Right lung (tissue), 10 donors: ENCODE measurements at places on chromosomes 5 and 9. TPM values are rescaled to one million over a fixed set of nuclear protein-coding genes. Genes with fewer than 3 reads are reported as not detected.
A peak's percentile ranks its signal among the peaks of the same experiment; 100 is the strongest.

Gene SLC34A3
- polyA plus RNA-seq = 1.2 TPM

Gene MAP1B
- 15.7 TPM for polyA plus RNA-seq

Gene GCNT1
- 3.8 TPM for polyA plus RNA-seq

GRCh38 chr5:83265318-83265717 is 188.0 kb downstream of the XRCC4 start:
- DNase-seq = no peak

DNA sequence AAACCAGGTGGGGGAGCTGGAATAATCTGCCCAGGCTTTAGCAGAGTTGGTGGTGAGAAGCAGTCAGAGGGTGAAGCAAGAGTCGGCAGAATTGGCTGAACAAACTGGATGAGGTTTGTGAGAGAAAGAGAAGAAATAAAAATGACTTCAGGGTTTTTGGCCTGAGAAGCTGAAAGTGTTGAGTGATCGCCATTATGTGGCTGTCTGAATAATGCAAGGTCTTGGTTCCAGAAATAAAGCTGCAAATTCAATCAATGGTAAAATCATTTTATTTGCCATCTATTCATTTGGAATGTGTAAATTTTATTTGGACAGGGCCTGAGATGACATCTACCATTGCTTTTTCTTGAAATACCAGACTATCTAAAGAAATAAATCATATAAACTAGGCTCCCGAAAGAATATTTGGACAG is 50.4 kb upstream of the DAB2 start:
- DNase-seq = no peak

DNA sequence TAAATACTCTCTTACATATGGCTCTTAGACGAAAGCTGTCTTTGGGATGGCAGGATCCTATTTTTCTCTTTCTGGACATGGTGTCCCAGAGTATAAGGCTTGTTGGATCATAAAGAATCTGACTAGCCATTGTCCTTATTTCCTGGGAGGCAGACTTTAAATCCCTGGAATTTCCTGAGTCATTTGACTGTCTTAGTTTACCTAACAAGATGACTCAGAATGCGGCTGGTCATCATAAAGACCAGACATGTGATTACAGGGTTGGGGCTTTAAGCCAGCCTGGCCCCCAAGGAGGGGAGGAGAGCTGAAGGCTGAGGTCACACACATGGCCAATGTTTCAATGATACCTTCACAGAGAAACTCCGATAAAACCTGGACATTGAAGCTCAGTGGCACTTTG is 37.2 kb downstream of the FAM240B start:
- DNase-seq = no peak

DNA sequence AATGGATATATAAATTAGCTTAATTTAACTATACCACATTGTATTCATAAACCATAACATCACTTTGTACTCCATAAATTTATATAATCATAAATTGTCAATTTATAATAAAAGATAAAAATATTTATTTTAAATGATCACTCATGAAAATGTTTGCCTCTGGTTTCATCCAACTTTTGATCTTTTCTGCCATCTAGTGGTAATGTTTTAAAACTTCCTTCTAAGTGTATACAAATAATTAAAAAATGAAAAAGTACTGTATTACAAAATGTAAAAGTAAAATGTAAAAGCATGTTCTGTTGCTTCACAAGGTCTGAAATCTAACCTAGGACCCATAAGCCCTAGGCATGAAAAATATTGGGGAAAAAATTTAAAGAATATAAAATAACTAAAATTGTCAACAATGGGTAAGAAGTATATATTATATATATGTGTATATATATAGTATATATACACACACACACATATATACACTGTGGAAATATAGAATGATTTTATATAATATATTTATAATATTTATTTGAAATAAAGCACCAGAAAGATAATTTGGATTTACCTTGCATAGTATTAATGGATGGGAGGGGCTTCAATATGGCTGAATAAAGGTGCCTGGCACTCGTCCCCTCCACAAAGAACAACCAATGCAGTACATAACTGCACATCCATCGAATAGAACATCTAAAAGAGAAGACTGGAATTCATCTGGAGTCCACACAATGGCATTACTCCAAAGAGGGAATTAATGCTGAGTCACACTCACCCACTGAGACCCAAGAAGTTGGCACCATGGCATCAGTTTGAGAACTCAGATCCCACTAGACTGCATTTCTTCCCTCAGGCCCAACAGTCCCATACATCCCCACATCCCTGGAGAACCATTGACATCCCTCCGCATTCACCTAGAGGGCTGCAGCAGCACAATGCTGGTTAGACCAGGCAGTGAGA is 32.5 kb downstream of the ANXA1 start:
- no peak for DNase-seq

DNA sequence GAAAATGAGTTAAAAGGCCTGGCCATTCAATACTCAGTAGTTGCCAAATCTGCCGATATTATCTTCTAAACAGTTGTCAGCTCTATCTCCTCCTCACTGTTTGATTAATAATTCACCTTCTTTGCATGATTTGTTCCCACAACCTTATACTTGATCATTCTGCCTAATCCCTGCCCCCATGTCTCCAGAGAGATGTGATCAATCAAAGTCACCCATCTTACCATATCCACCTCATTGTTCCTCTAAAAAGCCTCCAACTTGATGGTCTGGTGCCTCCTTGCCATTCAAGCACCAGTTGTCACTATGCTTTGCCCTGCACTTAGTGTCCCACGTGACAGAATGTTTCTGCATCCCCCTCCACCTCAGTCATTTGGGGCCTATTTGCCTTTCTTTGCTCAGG is 41.3 kb downstream of the KIAA1958 start:
- no peak for DNase-seq

GRCh38 chr9:76542360-76542759 is 83.4 kb downstream of the GCNT1 start:
- DNase-seq = no peak

- no peak for DNase-seq
These were observed 18.6 kb downstream of the BRD3 start for GRCh38 chr9:134049236-134049635.

DNA sequence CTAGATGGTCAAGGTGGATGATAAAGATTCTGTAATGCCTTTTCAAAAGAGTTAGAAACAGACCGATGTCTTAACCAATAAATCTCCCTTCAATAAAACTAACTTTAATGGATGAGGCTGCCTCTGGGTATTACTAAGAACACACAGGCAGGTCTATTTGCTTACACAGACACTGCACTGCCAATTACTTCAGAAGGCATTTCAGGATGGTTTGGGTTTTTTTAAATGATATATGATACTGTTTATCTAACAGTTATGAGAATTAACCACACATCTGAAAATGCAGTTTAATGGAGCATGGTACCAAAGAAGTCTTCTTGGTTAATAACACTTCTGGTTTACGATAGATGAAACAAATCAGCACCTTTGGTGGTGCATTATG is 367.9 kb upstream of the GRAMD2B start:
- DNase-seq = no peak

- DNase-seq = no peak
These were observed 90.7 kb downstream of the PTCH1 start for GRCh38 chr9:95425910-95426551.

DNA sequence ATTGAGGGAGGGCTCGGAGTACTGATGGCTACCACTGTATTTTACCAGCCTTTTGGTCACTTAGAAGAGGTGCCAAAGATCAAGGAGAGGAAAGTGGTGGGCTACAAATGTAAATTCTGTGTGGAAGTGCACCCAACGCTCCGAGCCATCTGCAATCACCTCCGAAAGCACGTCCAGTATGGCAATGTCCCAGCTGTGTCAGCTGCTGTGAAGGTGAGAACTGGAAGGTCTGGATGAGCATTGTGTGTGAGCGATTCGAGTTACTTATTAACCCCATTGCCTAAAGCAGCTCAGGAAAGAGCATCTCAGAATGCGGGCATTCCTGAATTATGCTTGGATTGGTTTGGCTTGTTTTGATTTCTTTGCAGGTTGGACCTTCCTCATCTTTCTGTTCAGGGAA is 67.5 kb downstream of the ZNF462 start:
- no peak for DNase-seq

GRCh38 chr5:154221371-154221896 is 30.9 kb downstream of the GALNT10 start:
- peak; percentile 45 for DNase-seq
